IMR-90 (cell line): ENCODE measurements at places on chromosomes 7 and 10. TPM values are rescaled to one million over a fixed set of nuclear protein-coding genes. Genes with fewer than 3 reads are reported as not detected.

LBX1 gene
- total RNA-seq = not detected in 2 replicates

CALML5 gene
- not detected in 2 replicates for total RNA-seq

NUTM2A gene
- total RNA-seq = under 0.01 and 0.18 TPM in 2 replicates

CRYGN gene
- total RNA-seq = not detected in 2 replicates

CYP3A7 gene
- total RNA-seq = not detected in 2 replicates

IDI2 gene
- total RNA-seq = not detected in 2 replicates

MYOZ1 gene
- under 0.01 and 0.18 TPM in 2 replicates for total RNA-seq

POU6F2 gene
- total RNA-seq = not detected in 2 replicates

ACTL6B gene
- total RNA-seq = not detected in 2 replicates

ADAP1 gene
- total RNA-seq = 1.4 and 2.2 TPM in 2 replicates

C10orf62 gene
- not detected in 2 replicates for total RNA-seq

XRCC2 gene
- 3.6 and 5.6 TPM in 2 replicates for total RNA-seq

AOC1 gene
- total RNA-seq = not detected in 2 replicates

TFPI2 gene
- total RNA-seq = 48.9 and 53.6 TPM in 2 replicates

HOXA13 gene
- not detected in 2 replicates for total RNA-seq

EMX2 gene
- total RNA-seq = not detected in 2 replicates

FAM221A gene
- 1.1 and 1.4 TPM in 2 replicates for total RNA-seq

KAZALD1 gene
- 8.1 and 9.1 TPM in 2 replicates for total RNA-seq

FANK1 gene
- 0.90 and 1.9 TPM in 2 replicates for total RNA-seq

SMKR1 gene
- total RNA-seq = not detected in 2 replicates

FEZF1 gene
- not detected in 2 replicates for total RNA-seq

ZNF33B gene
- 4.5 and 5.0 TPM in 2 replicates for total RNA-seq

PRSS1 gene
- not detected in 2 replicates for total RNA-seq

PSTK gene
- total RNA-seq = 4.1 and 4.7 TPM in 2 replicates

PON3 gene
- not detected in 2 replicates for total RNA-seq

GPR37 gene
- 9.2 and 9.3 TPM in 2 replicates for total RNA-seq

C10orf53 gene
- total RNA-seq = not detected in 2 replicates

ATG9B gene
- 0.18 TPM in 1 of 2 replicates, not detected in the other for total RNA-seq

LSM8 gene
- total RNA-seq = 9.7 and 33.9 TPM in 2 replicates

MOGAT3 gene
- not detected in 2 replicates for total RNA-seq

ZNF212 gene
- total RNA-seq = 3.8 and 4.2 TPM in 2 replicates

CH25H gene
- 0.18 TPM in 1 of 2 replicates, not detected in the other for total RNA-seq

CTAGE8 gene
- total RNA-seq = not detected in 2 replicates

SLC29A4 gene
- 2.3 and 2.5 TPM in 2 replicates for total RNA-seq

SLC16A12 gene
- total RNA-seq = 1.6 and 2.2 TPM in 2 replicates

IRF5 gene
- 0.18 TPM in 1 of 2 replicates, not detected in the other for total RNA-seq

PRTFDC1 gene
- 17.9 and 24.2 TPM in 2 replicates for total RNA-seq

MSMB gene
- not detected in 2 replicates for total RNA-seq

LRRC18 gene
- not detected in 2 replicates for total RNA-seq

DGKB gene
- total RNA-seq = under 0.01 TPM in 1 of 2 replicates, not detected in the other

NYAP1 gene
- total RNA-seq = 0.18 and 0.28 TPM in 2 replicates

CCDC146 gene
- 0.54 and 0.83 TPM in 2 replicates for total RNA-seq

HTR5A gene
- total RNA-seq = not detected in 2 replicates

CTAGE6 gene
- total RNA-seq = under 0.01 and 0.18 TPM in 2 replicates

CDCA7L gene
- 35.0 and 40.8 TPM in 2 replicates for total RNA-seq

JCAD gene
- 16.8 and 18.9 TPM in 2 replicates for total RNA-seq

CREB5 gene
- total RNA-seq = 7.3 and 11.1 TPM in 2 replicates

FAM170B gene
- total RNA-seq = not detected in 2 replicates

TYW1B gene
- 1.7 and 1.8 TPM in 2 replicates for total RNA-seq

CALHM1 gene
- total RNA-seq = not detected in 2 replicates

PDE1C gene
- 53.3 and 61.5 TPM in 2 replicates for total RNA-seq
